Activated CD4-positive, CD25-positive, alpha-beta regulatory T cell treated with anti-CD3 and anti-CD28 coated beads, Interleukin-2, amount 50 U/mL, for 72 hours (primary cell): ENCODE measurements at places on chromosomes 16 and 17.

- peak; percentile 45 for DNase-seq
Measured at GRCh38 chr17:82985973-82986372, 93.4 kb upstream of the METRNL start.

DNA sequence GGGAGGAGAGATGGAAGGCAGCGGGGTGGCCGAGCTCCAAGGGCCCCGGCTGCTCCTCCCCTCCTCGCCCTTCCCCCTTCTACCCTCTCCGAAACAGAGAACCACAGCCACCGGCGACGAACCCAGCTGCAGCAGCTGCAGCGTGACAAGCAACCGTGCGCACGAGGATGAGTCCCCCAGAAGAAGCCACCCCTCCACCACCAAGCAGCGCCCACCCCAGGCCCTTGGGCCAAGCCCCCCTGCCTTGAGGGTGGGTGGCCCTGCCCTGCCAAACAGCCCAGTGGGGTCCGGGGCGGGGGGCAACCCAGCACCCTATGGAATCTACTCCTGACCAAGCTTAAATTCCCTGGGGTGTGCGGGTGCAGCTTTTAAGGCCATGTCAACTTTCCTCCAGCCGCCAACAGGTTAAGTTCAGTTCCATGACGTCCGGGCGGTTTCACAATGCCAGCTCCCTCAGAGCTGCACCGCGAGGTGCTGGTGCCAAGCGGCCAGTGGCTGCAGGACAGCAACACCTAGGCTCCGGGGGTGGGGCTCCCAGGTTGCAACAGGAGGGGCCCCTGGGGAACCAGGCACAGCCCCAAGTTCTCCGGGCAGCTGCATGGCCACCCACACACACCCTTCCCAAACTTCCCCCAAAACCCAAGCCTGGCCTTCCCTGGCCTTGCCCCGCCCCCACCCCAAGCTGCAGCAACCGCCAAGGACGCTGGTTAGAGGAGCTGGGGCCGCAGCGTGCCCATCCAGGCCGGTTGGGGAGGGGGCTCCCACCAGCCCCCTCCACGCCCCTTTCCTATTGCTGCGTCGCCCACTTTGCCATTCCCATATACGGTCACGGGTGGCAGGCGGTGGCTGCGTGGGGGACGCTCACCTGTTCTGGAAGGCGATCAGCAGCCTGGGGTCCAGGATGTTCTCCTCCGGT, 2.0 kb downstream of the CBX4 start:
- DNase-seq: no peak

GRCh38 chr16:1288813-1289476, 20.5 kb upstream of the UBE2I start:
- DNase-seq: no peak

DNA sequence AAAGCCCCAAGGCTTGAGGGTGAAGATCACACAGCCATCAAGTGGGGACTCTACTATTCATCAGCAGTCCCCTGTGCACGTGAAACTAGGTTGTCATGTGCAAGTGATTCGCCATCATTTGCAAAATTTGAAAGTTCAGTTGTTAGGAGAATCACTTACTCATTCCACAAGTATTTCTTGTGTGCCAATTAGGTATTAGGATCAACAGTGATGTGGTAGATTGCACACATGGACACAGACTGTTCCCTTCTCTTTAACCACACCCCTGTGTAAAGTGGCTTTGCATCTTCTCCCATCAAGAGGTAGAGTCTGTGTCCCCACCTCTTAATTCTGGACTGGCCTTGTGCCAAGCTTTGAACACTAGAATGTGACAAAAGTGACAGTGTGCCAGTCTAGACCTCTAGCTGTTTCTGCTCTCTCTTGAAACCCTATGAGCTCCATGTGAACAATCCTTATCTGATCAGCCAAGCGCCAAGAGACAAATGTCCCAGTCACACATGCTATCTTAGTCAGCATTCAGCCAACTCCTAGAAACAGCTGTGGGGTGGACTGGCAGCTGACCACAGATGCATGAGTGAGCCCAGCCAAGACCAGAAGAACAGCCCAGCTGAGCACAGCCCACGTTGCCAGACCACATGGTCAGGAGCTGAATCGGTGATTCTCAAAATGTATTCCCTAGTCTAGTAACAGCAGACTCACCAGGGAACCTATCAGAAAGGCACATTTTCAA, 31.5 kb upstream of the SHISA9 start:
- no peak for DNase-seq

DNA sequence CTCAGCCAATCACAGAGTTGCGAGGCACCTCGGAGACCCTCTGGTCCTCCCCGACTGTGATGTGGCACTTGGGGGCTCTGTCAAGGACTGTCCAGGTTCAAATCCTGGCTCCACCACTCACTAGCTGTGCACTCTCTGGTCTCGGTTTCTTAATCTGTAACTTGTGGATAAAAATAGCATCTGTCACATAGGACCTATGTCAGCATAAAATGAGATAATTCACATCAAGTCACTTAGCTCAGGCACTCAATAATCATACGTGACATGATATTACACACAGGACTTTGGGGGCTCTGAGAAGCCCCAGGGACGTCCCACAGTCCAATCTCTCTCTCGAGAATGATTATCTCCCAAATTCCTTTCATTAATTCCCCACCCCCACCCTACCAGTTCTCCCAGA, 166.4 kb downstream of the COPRS start:
- DNase-seq: no peak

DNA sequence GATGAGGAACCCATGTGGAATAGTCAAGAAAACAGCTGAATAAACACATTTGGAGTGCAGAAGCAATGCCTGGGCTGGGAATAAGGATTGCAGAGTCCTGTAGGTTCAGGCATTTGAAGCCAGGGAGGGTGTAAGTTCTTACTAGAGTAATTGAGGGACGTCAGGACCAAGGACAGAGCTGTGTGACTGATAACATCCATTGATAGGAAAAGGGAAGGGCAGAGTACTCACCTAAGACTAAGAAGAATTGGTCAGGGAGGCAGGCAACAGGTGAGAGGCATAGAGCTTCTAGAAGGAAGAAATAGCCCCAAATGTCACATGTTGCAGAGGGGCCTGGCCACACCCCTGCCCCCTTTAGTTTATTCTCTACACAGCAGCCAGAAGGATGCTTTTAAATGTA, 79.8 kb upstream of the TMEM132E start:
- no peak for DNase-seq

- no peak for DNase-seq
Measured at GRCh38 chr17:60095381-60095780, 16.7 kb upstream of the HEATR6 start.

DNA sequence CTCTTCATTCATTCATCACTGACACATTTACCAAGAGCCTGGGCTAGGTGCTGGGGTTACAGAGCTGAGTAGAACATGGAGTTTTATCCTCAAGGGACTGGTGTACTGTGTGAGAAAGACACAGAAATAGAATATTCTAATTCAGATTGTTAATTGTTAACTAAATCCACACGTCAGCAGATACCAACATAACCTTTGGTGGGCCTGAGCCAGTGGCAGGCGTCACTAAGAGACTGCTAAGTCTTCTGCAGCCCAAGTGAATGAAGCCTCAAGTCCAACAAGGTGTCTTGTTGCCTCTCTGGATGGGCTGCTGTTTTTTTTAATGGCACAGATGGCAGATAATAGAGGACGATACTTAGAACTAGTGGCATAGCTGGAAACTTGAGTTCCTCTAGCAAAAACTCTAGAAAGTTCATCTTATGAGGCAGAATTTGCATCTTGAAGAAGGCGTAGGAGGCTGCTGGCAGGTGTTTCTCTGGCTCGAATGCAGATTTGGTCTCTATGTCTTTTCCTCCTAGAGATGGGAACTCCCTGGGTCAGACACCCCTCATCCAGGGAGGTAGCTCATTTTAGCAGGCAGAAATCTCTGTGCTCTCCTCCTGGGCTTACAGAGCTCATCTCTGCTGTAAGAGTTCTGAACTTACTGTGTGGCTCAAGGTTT, 179.5 kb downstream of the NTN1 start:
- no peak for DNase-seq

GRCh38 chr17:48494335-48494734, 36.5 kb downstream of the HOXB1 start:
- no peak for DNase-seq

- no peak for DNase-seq
Measured at GRCh38 chr16:69707920-69708683, 18.3 kb downstream of the NQO1 start.
